ENCODE measurements at places on chromosomes 1 and 21. TPM values are rescaled to one million over a fixed set of nuclear protein-coding genes. Genes with fewer than 3 reads are reported as not detected.
A peak's percentile ranks its signal among the peaks of the same experiment; 100 is the strongest.

- DNase-seq, result no peak
- no peaks in the 10 kb centered on the region for H3K36me3 ChIP-seq
- H3K27ac ChIP-seq, result no peak overlapping the region
Observed at GRCh38 chr21:26883768-26884167, 38.6 kb upstream of the ADAMTS1 start.

GRCh38 chr1:51899022-51899421 lies 20.5 kb upstream of the NRDC start:
- no peak overlapping the region for H3K27ac ChIP-seq
- H3K4me3 ChIP-seq, result no peak overlapping the region
- no peaks in the 10 kb centered on the region for H3K4me1 ChIP-seq
- no peaks in the 10 kb centered on the region for H3K36me3 ChIP-seq
- H3K27me3 ChIP-seq, result peaks cover 3% of the 10 kb centered on the region

DNA sequence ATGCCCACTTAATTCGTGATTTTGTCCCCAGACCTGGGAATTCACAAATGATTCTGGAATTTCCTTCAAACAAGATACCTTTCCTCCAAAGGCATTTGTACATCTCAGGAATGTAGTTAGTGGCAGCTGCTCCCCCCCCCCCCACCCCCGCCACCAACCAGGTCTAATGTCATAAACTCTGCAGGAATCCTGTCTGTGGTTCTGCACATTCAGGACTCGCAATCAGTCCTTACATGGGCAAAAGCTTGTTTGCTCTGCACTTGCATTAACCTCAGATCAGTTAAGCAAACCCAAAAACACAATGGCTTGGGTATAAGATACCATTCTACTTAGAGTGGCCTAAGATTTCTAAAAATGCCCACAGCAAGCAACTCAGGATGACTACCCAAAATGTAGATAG lies 143.8 kb downstream of the TGFB2 start:
- no peak overlapping the region for H3K4me3 ChIP-seq
- no peak overlapping the region for H3K27ac ChIP-seq
- no peaks in the 10 kb centered on the region for H3K36me3 ChIP-seq
- H3K4me1 ChIP-seq, result peaks cover 5% of the 10 kb centered on the region
- no peaks in the 10 kb centered on the region for H3K27me3 ChIP-seq

- no peaks in the 10 kb centered on the region for H3K36me3 ChIP-seq
- H3K4me1 ChIP-seq, result peaks cover 7% of the 10 kb centered on the region
- H3K27ac ChIP-seq, result no peak overlapping the region
- no peak overlapping the region for H3K4me3 ChIP-seq
Observed at GRCh38 chr1:236000781-236001180, 64.1 kb downstream of the NID1 start.

DNA sequence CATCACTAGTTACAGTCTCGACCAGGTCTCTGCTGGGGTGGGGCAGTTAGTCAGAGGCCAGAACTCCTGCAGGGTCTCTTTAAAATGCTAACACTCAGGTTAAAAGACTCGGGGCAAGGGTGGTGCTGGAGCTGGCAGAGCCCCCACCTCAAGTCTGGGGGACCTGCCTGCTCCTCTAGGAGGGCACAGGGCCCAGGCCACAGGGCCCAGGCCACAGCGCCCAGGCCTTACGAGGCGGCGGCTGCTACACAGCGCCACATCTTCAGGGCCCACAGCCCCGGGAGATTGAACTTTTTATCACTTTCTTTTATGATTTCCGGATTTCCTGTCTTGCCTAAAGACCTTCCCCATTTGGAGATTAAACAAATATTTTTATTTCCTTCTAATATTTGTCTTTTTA lies 10.4 kb downstream of the MPZ start:
- no peaks in the 10 kb centered on the region for H3K36me3 ChIP-seq
- H3K27ac ChIP-seq, result no peak overlapping the region
- no peak overlapping the region for H3K4me3 ChIP-seq
- DNase-seq, result no peak
- no peaks in the 10 kb centered on the region for H3K27me3 ChIP-seq
- no peaks in the 10 kb centered on the region for H3K4me1 ChIP-seq

DNA sequence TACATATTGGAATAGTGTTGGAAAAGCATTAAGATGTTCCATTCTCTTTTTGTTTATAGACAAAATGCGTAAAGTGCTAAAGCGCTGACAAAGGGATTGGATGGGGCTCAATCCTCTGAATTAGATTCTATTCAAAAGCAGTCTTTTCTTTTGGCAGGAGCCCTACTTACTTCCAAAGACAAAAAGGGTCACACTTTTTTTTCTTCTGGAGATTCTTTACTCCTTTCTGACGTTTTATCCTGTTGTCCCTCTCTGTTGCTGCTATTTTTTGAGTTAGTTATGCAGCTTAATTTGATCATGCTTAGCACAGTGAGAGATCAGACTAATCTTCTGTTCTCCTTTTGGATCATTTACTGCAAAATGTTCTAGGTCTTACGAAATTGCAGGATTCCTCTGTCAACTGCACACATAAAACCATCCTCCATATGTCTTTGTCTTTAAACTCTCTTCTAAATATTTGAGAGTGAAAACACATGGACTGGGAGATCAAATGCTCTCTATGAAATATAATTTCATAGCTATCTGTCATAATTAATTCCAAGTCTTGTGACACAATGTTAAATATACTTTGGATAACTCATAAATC lies 656.4 kb upstream of the ADGRL2 start:
- H3K27ac ChIP-seq, result no peak overlapping the region
- H3K36me3 ChIP-seq, result no peaks in the 10 kb centered on the region
- H3K27me3 ChIP-seq, result no peaks in the 10 kb centered on the region
- no peak for DNase-seq
- H3K4me1 ChIP-seq, result peaks cover 18% of the 10 kb centered on the region
- H3K4me3 ChIP-seq, result no peak overlapping the region

DNA sequence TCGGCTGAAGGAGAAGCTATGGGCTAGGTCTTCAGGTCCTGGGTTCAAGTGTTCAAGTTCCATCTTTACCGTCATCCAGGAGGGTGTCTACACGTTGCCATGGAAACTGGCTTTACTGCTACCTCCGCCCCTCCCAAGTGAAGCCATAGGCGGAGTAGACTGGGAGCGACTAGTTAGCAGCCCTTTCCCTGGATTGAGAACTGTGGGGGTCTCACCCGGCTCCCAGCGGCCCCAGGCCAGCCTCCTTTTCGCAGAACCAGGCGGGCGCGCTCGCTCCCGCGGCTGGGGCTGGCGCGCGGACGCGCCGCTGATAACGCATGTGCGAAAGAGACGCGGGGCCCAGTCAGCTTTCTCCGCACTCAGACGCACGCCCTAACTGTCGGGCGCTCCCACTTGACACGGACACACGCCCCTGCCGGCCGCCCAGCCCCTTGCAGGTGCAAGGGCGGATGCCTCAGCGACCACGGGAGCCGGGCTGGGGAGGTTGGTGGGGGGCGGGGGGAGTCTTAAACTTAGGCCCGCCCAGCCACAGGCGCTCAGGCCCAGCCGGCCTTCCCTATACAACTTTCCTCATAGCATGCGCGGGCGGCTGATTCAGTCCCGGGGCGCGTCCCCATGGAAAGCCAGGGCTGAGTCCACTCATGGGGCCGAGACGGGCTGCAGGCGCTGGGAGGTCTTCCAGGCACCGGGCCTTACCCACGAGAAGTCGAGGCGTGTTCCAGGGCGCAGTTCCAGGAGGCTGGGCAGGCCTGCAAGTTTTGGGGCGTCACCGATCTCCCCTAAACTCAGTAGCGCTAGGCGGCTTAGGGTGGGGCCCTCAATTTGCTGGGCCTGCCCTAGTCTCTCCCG lies 7.4 kb downstream of the EFNA4 start:
- H3K27me3 ChIP-seq, result no peaks in the 10 kb centered on the region
- H3K4me1 ChIP-seq, result peaks cover 24% of the 10 kb centered on the region
- peak; percentile 71 for DNase-seq
- no peak overlapping the region for H3K4me3 ChIP-seq
- H3K36me3 ChIP-seq, result no peaks in the 10 kb centered on the region
- peak overlapping the region; percentile 68 for H3K27ac ChIP-seq

- no peak overlapping the region for H3K27ac ChIP-seq
- H3K36me3 ChIP-seq, result no peaks in the 10 kb centered on the region
- H3K4me1 ChIP-seq, result no peaks in the 10 kb centered on the region
- H3K27me3 ChIP-seq, result no peaks in the 10 kb centered on the region
- DNase-seq, result no peak
Observed at GRCh38 chr1:162530307-162530987, 31.1 kb upstream of the UAP1 start.

DNA sequence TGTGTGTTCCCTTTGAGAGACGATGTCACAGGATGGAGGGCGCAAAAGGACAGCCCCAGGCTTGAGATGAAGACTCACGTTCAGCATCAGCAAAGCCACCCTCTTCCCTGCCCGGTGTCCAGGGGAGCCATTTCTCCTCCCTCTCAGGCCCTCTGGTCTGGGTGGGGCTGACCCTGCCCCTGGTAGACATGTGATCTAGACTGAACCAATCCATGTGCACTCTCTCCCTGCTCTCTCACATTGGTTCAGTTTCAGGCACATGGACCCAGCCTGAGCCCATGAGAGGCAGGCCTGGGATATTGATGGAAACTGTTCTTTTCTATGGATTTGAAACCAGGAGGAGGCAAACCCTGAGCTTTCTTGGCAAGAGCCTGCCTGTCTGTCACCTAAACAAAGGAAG lies 115.6 kb upstream of the IGSF21 start:
- H3K4me3 ChIP-seq, result no peak overlapping the region
- no peak overlapping the region for H3K27ac ChIP-seq
- DNase-seq, result no peak
- no peaks in the 10 kb centered on the region for H3K36me3 ChIP-seq

DNA sequence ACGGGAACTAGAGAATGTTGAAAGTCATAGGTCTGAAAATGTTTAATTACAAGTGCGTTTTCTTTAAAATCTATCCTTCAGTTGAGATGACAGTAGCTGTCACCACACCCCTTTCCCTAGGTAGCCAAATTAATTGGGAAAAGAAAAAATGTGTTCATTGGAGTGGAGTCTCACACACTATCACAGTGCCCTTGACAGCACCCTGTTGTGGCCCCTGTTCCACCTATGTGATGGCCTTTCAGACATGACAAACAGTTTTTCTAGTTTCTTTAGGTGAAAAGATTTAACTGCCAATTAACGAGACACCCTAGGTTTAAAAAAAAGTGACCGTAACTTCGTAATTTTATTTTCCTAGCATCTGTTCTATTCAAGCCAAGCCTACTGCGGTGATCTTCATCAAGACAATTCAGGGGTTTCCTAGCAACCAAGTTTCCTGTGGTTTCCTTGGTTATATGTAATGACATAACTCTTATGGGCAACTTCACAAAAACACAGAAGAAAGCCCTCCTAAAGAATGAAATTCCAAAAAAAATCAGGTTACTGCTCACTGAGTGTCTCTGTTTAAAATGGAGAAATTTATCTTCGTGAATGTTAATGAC lies 298.3 kb downstream of the PDE4B start:
- DNase-seq, result no peak
- no peaks in the 10 kb centered on the region for H3K36me3 ChIP-seq
- no peak overlapping the region for H3K4me3 ChIP-seq
- H3K4me1 ChIP-seq, result no peaks in the 10 kb centered on the region

DNA sequence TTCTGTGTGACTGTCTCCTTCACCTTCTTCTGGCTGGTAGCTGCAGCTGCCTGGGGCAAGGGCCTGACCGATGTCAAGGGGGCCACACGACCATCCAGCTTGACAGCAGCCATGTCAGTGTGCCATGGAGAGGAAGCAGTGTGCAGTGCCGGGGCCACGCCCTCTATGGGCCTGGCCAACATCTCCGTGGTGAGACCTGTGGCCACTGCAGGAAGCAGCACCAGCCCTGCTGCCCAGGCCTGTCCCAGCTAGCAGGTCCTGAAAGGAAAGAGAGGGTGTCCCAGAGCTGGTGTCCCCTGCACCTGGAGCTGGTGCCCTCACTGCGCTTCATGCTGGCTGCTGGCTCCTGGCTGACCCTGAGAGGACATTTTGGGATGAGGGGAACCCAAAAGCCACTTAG lies 5.9 kb upstream of the ATXN7L2 start:
- no peak for DNase-seq
- no peak overlapping the region for H3K4me3 ChIP-seq
- H3K27ac ChIP-seq, result no peak overlapping the region
- no peaks in the 10 kb centered on the region for H3K27me3 ChIP-seq
- H3K36me3 ChIP-seq, result peaks cover 5% of the 10 kb centered on the region

DNA sequence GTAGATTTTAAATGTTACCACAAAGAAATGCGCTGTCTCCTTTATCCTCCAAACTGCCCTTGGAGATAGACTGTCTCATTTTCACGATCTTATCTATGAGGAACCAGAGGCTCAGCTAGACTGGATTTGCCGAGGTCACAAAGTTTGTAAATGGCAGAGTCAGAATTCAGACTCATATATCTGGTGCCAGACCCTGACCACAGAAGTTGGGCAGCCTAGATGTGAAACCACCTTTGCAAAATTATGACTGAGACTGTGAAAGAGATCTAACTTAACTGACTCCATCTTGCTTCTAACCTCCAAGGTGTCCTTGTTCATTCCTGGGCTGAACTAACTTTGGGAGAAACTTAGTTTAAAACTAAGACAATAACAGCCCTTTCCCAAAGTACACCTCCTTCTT lies 14.1 kb downstream of the CNR2 start:
- no peak for DNase-seq
- no peaks in the 10 kb centered on the region for H3K36me3 ChIP-seq
- no peak overlapping the region for H3K4me3 ChIP-seq
- H3K27ac ChIP-seq, result no peak overlapping the region
- no peaks in the 10 kb centered on the region for H3K4me1 ChIP-seq

DNA sequence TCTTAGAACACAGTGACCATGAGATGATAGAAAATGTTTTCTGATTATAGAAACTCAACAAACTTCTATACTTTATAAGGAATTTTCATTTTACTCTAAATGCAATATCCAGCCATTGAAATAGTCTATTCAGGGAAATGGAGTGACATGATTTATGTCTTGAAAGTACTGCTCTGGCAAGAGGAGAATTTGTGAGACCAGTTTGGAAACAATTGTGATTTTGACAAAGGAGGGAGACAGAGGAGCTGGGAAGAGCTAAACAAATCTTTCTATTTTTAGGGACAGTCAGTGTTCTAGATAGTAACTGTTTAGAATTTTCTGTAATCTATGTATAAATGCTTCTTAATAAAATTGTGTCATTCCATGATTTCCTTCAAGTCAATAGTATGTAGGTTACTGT lies 252.3 kb downstream of the FMN2 start:
- no peaks in the 10 kb centered on the region for H3K27me3 ChIP-seq
- H3K36me3 ChIP-seq, result no peaks in the 10 kb centered on the region

DNA sequence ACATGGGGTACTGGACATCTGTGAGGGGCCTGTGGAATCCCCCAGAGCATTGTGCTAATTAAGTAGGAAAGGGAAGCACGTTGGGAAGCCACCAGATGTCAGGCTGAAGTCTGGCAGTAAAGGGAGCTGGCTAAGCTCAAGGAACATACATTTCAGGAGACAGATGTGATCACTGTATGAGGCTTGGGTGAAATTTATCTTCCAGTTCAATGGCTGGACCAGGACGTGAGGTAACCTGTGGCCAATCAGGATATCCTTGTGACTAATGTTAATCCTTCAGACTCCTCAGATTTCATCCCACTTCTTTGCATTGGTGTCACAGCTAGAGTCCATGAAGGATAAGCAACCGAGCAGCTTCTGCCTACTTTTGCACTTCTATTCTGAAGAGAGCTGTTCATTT lies 110.2 kb upstream of the APP start:
- no peak for DNase-seq
- H3K4me1 ChIP-seq, result no peaks in the 10 kb centered on the region
- no peaks in the 10 kb centered on the region for H3K27me3 ChIP-seq
- H3K4me3 ChIP-seq, result no peak overlapping the region

TIAM1 gene
- 18.9 TPM for polyA plus RNA-seq

VASH2 gene
- polyA plus RNA-seq, result 0.33 TPM

CATSPERE gene
- 1.7 TPM for polyA plus RNA-seq

ADCY10 gene
- polyA plus RNA-seq, result 0.40 TPM

FCRL4 gene
- not detected for polyA plus RNA-seq

KHDC4 gene
- 33.2 TPM for polyA plus RNA-seq

LMO4 gene
- 21.1 TPM for polyA plus RNA-seq

ARTN gene
- polyA plus RNA-seq, result 0.37 TPM

LPAR3 gene
- polyA plus RNA-seq, result 0.27 TPM

Data from adrenal gland (tissue), 19 donors.